ENCODE measurements at places on chromosomes 16 and 17. TPM values are rescaled to one million over a fixed set of nuclear protein-coding genes. Genes with fewer than 3 reads are reported as not detected.

The BRIP1 gene
- total RNA-seq = 17.0 TPM

The WNK4 gene
- not detected for total RNA-seq

The USP10 gene
- total RNA-seq = 70.6 TPM

The IL21R gene
- total RNA-seq = 10.8 TPM

The LITAFD gene
- total RNA-seq = not detected

The PMFBP1 gene
- 0.11 TPM for total RNA-seq

The CLDN7 gene
- total RNA-seq = not detected

The ATP1B2 gene
- not detected for total RNA-seq

The SRCAP gene
- 10.3 TPM for total RNA-seq

The PRDM7 gene
- total RNA-seq = not detected

The EPN3 gene
- total RNA-seq = not detected

The SPATA32 gene
- 0.11 TPM for total RNA-seq

The CD300LG gene
- total RNA-seq = not detected

The VASN gene
- total RNA-seq = 12.5 TPM

GRCh38 chr17:50265690-50266315 is 8.5 kb upstream of the TMEM92 start:
- DNase-seq = no peak

DNA sequence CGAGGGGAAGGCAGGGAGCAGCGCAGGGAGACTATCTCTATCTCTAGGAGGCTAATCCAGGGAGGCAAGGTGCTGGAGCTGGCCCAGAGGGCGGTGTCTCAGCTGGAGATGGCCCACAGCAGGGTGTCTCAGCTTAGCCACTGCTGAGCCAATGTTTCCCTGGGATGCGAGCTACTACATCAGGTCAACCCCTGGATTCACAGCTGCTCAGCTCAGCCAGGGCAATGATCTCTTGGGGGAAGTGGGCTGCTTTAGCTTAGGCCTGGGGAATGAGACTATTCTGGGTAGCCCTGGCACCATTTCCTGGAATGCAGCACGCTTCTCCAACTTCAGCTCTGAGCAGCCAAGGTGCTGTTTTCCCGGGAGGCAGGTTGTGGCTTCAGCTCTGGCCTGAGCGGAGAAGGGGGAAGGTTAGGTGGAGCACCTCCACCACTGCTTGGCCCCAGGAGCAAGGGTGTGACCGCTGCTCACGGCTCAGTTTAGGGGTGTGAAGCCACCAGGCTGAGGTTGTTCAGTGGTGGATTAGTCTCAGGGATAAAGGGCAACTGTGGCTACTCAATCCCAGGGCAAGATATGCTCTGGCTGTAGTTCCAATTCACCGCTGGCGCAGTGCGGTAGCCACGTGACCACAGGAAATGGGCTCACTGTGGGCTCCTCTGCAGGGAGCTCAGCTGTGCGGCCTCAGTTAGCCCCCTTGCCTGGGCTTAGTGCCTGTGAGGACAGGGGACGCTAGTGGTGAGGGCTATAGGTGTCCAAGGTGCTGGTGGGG is 5.2 kb upstream of the PRSS21 start:
- DNase-seq = no peak

GRCh38 chr17:70865993-70866804 is 696.9 kb downstream of the KCNJ2 start:
- DNase-seq = peak; percentile 51

DNA sequence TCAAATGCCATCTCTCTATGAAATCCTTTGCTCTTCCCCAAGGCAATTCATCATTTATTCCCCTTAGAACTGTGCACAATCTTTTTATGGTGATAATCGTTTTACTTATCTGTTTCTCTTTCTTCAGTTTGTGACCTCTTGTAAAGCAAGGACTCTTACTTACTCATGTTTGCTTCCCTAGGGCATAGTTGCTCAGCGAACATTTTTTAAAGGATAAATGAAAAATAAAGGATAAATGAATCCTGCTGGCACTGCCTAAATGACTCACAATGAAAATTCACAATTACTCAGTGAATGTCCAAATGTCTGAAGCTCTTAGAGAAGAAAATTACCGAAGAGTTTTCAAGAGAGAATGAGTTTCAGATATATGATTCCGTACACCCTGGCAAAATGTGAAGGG is 671.7 kb downstream of the CDH11 start:
- DNase-seq = peak; percentile 82

- DNase-seq = peak; percentile 69
Observed at GRCh38 chr17:61805399-61805798, 57.9 kb downstream of the BRIP1 start.

DNA sequence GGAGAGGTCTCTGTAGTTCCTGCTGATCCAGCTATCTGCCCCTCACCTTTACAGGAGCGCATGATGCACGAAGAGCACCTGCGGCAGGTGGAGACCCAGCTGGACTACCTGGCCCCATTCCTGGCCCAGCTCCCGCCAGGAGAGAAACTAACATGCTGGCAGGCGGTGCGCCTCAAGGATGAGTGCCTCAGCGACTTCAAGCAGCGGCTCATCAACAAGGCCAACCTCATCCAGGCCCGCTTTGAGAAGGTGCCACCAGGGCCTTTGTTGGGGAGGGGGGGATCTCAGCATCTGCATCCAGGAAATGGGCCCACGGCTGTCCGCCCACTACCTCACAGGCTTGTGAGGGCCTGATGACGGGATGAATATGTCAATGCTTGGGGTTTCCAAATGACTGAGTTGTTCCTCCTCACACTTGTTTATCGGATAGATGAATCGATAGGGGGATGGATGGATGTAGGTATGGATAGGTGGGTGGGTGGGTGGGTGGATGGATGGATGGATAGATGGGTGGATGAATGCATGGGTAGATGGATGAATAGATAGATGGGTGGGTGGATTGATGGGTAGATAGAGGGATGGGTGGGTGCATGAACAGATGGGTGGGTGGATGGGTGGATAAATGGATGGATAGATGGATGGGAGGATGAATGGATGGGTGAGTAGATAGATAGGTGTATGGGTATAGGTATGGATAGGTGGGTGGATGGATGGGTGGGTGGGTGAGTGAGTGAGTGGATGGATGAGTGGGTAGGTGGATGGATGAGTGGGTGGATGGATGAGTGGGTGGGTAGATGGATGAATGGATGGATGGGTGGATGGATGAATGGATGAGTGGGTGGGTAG is 7.0 kb upstream of the KATNB1 start:
- no peak for DNase-seq

DNA sequence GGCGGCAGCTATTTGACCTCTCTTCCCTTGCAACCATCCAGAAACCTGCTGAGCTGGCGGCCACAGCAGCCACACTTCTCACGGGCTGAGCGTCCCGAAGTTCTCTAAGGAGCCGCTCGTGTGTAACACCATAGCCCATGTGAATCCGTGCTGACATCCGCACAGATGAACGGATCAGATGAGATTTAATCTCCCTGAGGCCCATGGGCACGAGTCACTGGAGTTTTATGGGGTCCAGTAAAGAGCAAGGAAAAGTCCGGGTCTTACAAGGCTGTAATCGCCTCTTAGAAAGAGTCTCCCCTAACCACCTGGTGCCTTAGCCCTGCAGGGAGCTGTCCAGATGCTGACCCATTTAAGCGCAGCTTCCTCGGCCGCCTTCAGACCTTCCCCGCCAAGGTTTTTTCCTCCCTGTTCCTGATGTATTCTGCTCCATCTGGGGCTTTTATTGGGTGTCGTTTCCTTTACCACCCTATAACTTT is 5.5 kb upstream of the CACNG5 start:
- DNase-seq = peak; percentile 51

- no peak for DNase-seq
Observed at GRCh38 chr16:46982335-46982734, 8.9 kb upstream of the DNAJA2 start.

- no peak for DNase-seq
Observed at GRCh38 chr16:85785927-85786326, 13.4 kb downstream of the EMC8 start.

DNA sequence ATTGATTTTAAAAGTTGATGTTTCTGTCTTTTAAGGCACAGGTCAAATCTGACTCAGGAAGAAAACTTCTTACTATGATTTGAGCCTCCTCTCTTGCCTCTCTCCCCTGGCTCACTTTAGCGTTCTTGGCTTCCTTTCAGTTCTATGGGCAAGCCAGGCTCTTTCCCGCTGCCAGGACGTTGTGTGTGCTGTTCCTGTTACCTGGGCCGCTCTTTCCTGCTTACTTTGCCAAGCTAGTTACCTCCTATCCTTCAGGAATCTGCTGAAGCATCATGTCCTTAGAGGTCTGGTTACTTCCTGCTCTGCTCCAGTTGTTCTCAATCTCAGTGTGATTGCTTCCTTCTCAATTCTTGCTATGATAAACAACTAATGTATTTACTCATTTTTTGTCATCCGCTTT is 1108.5 kb upstream of the EEF2KMT start:
- DNase-seq = no peak

DNA sequence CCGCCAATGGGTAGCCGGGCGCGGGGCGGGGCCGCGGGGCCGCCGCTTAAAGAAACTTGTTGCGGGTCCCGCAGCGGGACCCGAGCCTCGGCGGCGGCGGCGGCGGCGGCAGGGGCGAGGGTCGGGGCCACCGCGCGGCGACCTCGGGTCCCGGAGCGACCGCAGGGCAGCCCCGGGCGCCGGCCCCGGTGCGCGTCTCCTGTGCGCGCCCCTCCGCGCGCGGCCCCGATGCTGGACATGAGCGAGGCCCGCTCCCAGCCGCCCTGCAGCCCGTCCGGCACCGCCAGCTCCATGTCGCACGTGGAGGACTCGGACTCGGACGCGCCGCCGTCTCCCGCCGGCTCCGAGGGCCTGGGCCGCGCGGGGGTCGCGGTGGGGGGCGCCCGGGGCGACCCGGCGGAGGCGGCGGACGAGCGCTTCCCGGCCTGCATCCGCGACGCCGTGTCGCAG is at the start of gene SOX8:
SOX8 (plus strand) TSS at position 76 of the 450 bp plus-strand sequence; CDS start at position 229, 153 bp downstream.
- no peak for DNase-seq

- peak; percentile 5 for DNase-seq
Observed at GRCh38 chr17:70896843-70897242, 727.5 kb downstream of the KCNJ2 start.

- no peak for DNase-seq
Observed at GRCh38 chr16:50568187-50568815, 20.1 kb downstream of the NKD1 start.

- DNase-seq = peak; percentile 98
Observed at GRCh38 chr17:40021451-40021971, 6.3 kb downstream of the CSF3 start.

DNA sequence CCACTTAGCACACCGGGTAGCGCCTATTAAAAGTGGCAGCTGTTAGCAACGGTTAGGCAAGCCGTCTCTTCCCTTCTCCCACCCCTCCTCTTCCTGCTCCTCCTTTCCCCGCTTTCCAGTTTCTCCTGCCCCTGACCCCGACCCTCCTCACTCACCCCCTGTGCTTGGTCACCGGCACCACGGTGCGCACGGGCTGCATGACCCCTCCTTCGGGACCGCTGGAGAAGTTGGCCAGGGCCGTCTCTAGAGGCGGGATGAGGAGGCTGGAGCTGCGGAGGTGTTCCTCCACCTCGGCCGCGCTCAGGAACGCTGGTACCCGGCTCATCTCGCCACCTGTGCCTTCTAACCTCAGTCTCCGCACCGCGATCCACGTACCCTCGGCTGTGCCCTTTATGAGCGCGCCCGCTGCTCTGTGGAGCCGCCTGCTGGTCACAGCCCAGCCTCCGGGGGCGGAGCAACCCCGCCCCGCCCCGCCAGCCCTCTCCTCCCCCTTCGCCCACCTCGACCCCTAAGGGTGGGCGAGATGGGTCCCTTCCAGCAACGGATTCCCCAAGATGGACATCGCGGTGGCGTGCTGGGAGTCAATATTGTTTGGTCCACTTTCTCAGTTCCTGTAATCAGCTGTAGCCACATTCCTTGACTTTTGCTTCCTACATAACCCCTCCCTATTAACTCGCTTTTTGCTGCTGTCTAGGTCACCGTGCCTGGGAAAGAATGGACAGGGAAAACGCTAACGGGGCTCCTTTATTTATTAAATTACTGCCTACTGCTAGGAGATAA is at the start of gene CRYM:
CRYM (minus strand) TSS at position 364 of the 780 bp plus-strand sequence; CDS start at position 325, 39 bp downstream.
- no peak for DNase-seq

GRCh38 chr17:18158022-18158600 is 25.5 kb upstream of the ALKBH5 start:
- DNase-seq = peak; percentile 42

GRCh38 chr17:54906683-54907082 is 6.0 kb downstream of the TOM1L1 start:
- DNase-seq = no peak

GRCh38 chr16:90084215-90084950 is 7.3 kb upstream of the PRDM7 start:
- DNase-seq = no peak

- no peak for DNase-seq
Observed at GRCh38 chr16:57637424-57637823, 9.0 kb downstream of the ADGRG1 start.

DNA sequence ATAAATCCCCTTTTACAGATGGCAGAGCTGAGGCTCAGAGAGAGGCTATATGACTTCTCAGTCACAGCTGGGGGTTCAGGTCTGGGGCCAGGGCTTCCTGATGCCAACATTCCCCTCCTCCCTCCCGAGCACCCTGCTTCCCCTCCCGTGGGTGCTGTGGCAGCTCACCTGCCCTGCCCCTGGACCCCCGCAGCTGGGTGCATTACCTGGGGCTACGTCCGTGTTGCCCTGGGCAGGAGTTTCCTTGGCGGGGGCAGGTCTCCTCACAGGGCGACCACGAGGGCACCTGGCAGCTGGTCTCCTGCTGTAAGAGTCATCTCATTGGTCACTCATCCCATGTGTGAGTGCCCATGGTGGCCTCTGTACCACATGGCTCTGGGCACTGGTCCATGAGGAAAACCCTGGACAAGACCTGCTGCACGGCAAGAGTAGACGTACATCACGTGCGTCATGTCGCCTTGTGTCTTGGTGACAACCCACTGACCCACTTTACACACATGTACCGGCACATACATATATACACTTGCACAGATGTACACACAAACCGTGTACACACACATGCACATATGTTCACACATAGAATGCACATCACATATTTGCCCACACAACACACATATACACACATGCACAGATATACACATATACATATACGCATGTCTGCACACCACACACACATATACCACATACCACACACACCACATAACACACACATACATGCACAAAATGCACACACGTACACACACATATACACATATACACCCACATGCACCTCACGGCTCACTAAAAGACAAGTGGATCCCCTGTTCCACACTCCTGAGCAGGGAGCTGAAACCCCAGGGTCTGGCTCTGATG is 134.0 kb downstream of the FOXL1 start:
- DNase-seq = no peak
